T-helper 2 cell (primary cell): ENCODE measurements at places on chromosomes 4 and X.

GRCh38 chrX:37420185-37420584, 71.0 kb downstream of the PRRG1 start:
- DNase-seq: no peak

DNA sequence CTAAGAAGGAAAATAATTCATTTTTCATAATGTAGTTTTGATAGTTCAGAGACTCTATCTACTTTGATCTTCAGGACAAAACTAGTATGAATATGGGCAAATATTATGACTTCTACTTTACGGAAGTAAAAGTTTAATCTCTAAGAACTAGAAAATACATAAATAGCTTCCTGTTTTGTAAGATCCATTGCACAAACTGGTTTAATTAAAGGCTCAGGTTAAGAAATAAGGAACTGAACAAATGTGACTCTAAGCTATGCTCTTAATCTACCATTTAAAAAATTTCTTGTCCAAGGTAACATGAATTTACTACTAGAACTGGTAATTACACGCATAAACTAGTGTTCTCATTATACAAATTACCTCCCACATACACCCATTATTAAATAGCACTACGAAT, 360.6 kb downstream of the INPP4B start:
- no peak for DNase-seq

DNA sequence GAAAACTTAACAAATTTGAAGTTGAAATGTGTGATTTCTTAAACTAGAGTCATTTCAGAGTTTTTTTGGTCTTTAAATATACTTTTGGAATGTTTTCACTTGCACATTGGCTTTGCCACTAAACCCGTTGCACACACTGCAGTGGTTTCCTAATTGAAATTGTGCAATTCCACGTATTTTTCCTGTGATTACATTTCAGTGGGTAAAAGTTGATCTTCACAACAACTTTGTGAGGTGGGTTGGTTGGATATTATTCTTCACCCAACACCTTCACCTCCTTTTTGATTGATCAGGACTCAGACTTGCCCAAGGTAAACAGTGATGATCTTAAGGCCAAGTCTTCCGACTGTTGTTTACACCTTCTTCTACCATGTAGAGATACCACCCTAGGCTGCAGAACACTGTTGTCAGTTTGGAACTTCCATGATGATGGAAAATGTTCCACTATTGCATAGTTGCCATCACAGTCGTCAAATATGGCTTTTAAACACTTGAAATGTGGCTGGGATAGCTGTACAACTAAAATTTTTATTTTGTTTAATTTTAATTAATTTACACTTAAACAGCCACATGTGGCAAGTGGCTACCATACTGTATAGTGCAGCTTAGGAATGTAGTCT, 13.7 kb downstream of the SEPTIN11 start:
- DNase-seq: no peak

- no peak for DNase-seq
Measured at GRCh38 chrX:39283239-39283638, 482.0 kb downstream of the MID1IP1 start.

DNA sequence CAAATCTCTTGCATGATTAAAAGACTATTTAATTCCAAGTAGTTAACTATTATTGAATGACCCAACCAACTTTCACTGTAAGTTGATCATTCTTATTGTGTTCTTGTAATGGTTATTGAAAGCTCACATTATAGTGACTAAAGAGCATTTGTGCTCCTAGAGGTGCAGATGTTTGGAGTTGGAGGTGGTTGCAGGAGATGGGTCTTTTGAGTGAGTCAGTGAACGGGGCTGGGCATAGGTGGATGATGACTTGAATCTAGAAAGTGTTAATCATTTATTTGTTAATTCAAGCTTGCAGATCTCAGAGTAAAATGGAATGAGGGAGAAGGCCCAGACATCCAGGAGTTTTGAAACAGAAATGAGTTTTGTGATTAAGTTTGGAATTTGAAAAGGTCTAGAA, 13.7 kb downstream of the NWD2 start:
- DNase-seq: no peak
